ENCODE measurements at places on chromosomes 1 and 21.

DNA sequence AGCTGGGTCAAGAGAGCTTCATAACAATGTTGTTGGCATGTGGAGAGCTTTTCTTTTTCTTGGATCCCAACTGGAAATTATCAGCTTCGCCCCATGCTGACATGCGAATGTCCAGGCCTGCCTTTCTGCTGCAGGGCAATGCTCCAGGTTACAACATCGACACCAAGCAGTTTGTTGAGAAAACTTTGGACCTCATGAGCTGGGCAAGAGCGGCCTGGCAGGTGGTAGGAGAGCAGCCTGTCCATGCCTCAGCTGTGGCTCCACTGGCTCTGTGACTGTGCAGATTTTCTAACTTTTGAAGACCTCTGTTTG is 41.4 kb downstream of the MTARC1 start:
- no peak for DNase-seq

DNA sequence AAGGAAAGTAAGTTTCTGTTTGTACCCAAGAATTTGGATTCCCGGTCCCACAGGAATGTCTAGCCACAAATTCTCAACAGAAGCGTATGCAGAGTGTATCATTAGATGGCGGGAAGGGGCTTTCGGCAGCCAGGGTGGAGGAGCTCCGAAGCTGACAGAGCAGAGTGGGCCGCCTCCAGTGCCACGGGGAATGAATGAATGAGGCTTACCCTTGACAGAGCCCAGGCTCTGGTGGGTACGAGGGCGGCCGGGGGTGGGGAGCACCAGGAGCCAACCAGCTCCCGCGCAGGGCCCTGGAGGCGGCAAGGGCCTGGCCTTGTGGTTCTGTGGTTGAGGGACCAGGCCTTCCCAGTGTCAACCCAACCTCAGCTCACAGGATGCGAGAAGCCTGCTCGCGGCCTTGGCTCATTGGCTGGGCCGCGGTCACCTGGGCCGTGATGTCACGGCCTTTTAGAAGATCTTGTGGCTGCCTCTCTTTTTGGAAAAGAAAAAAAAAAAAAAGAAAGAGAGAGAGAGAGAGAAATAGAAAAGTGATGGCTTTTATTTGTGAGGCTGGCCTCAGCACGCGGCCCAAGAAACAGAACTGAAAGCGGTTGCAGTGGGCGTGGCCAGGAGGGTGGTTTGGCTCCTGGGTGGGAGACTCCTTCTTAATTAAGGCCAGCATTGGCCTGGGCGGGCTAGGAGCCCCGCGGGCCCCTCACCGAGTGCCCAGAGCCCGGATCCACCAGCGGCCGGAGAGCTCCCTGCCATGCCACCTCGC is 34.9 kb upstream of the RUNX3 start:
- DNase-seq = peak; percentile 95

DNA sequence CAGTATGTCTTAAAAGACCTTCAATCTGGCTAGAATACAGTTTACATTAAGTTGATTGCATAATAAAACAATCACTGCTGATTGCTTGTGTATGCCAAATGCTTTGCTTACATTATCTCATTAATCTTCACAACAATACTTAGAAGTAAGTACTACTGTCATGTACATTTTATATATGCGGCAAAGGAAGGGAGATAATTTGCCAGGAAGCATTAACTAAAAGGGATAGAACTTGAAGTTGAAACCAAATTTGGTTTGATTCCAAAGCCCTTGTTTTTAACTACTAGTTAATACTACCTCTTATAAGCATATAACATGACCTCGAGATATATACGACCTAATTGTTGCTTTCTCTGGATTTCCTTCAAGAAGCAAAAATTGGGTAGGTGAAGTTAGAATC is 155.8 kb downstream of the NTMT2 start:
- no peak for DNase-seq

- no peak for DNase-seq
These were observed 7.4 kb downstream of the KCNE1 start for GRCh38 chr21:34504595-34504994.

DNA sequence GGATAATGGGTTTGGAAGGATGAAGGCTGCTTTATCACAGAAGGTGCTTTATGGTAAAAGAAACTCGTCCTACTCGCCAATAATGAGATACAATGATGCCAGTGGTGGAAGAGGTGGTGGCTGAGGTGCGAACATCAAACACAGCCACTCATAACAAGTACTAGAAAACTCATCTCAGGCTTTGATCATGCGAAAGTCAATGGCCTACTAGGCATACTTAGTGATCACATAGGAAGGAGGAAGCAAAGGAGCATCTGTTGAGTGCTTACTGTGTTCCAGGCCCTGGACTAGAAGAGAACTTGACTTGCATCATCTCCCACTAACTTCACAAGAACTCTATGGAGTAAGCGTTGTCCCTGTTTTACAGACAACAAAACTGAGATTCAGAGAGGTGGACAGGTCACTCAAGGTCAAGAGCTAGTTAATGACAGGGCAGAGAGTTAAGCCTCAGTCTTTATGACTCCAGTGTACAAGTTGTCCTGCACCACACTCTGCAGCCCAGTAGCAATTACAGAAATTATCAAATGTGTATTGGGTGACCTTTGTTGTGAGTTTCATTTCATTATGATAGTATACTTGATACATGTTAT is 33.6 kb downstream of the RUNX1 start:
- no peak for DNase-seq

DNA sequence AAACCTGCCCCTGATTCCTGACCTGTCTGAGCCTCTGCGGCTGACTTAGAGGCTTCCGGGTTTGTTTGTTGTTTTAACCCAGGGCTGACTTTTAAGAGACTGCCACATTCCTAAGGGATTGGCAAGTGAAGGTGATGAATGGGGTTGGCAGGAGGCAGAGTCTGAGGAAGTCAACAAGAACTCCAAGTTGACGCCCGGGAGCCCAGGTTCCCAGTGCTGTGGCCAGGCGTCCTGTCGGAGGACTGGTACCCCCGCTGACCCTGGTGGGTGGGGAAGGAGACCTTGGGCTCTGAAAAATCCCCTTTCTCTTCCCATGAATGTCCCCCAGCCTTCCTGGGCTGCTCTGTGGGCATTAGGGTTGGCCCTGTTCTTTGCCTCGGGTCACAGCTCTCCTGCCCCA is 19.7 kb upstream of the EPS8L3 start:
- DNase-seq = no peak

DNA sequence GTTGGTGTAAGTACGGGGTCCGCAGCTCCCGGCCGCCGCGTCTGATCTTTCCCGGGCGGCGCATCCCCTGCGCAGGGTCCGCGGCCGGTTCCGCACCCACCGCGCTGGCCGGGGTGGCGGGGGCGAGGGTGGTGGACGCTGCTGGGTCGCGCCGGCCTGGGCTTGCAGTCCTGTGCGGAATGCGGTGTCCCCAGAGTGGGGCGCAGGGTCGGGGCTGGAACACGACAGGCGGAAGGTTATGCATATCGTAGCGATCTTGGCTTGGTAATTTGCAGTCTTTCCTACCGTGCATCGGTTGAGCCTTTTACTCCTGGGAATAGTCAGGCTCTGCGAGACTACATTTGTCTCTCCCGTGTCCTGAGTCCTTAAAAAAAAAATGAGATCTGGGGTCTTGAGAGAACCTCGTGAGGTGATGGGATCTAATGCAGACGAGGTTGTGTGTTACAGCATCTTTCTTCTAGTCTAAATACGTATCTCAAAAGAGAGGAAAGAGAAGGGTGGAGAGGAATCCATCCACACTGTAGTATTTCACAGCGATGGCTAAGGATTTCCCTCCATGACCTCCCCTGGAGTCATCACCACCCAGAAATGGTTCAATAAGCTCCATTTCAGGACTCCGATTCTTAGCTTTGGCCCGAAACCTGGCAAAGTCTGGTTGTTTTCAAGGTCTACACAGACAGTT is 572 bp downstream of the ATP1B1 start:
- DNase-seq = no peak

DNA sequence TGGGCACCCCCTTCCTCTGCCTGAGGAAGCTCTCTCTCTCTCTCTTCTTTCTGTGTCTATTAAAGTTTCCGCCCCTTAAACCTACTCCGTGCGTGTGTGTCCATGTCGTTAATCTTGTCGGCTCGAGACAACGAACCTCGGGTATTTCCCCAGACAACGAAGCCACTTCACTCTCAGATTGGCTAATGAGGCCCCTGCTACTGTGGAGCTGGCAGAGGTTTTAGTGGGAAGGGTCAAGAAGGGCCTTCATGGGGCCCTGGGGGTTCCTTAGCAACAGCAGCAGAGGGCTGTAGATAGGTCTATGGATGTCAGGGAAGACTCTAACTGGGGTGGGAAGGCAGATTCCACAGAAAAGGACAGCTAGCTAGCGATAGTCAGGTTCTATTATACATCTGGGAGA is 239.8 kb upstream of the RAB4A start:
- no peak for DNase-seq

DNA sequence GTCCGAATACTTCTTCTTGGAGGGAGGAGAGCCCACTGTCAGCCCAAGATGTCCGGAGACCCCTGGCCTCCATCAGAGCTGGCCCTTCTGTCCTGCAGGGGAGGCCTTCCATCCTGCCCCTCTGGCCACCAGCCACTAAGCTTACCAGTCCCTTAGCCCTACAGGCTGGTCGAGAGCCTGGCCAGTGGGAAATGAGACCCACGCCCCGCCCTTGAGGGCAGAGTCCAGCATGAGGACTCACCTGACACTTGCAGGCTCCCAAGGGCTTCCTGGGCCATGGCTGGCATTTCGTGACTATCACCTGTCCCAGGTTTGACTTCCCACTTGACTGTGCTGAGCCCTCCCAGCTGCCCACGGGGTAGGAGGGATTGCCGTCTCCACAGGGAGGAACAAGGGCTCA is 361.8 kb upstream of the VAMP3 start:
- DNase-seq = no peak

DNA sequence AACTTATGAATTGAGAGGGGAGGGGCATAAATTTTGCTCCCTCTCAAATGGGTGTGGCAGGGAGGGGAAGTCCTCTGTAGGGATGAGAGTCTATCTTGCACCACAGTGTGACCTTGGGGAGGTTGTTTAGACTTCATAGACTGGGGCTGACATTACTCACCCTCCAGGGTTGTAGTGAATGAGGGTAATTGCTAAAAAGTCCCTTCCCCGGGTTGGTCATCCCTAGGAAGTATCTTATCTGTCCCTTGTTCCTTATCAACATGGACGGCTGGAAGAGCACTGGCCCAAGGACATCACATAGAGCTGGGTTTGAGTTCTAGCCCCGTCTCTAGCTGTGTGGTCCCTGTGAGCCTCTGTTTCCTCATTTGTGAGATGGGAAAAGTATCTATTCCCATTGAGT is 52.4 kb upstream of the SLC2A1 start:
- DNase-seq = no peak

GRCh38 chr21:42414928-42415769 is 11.4 kb downstream of the UBASH3A start:
- peak; percentile 90 for DNase-seq

- DNase-seq = no peak
These were observed 5.8 kb upstream of the LAMC2 start for GRCh38 chr1:183180218-183180617.

DNA sequence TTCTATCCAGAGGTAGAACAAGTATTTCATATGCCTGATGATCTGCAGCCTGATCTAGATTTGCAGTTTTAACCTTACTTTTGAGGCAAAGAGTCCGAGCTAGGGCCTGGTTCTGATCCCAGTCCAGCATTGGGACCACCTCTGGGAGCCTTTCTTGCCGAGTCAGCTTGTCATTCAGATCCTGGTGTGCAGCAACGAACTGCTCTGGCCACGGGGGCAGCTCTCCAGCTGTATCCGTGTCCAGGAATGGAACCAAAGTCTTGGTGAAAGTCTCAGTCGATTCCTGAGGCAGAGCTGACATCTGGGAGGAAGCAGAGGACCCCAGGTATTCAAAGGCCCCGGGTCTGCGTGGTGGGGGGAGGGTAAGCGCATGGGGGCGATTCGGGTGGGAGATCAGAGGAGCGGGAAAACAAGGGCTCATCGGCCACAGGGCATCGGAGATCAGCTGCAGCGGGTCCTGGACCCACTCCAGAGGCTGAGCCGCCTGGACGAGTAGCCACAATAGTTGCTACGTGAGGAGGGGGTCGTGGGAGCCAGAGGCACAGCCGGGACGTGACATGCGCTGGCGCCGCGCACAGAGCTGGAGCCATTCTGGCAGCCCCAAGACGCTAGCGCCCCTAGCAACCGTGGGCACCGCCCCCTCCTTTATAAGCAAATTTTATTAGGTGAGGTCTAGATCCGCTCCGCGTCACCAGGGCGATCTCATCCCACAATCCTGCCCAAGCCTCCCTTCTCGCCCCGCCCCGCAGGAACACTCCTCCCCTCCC is 32.4 kb upstream of the BSDC1 start:
- no peak for DNase-seq

DNA sequence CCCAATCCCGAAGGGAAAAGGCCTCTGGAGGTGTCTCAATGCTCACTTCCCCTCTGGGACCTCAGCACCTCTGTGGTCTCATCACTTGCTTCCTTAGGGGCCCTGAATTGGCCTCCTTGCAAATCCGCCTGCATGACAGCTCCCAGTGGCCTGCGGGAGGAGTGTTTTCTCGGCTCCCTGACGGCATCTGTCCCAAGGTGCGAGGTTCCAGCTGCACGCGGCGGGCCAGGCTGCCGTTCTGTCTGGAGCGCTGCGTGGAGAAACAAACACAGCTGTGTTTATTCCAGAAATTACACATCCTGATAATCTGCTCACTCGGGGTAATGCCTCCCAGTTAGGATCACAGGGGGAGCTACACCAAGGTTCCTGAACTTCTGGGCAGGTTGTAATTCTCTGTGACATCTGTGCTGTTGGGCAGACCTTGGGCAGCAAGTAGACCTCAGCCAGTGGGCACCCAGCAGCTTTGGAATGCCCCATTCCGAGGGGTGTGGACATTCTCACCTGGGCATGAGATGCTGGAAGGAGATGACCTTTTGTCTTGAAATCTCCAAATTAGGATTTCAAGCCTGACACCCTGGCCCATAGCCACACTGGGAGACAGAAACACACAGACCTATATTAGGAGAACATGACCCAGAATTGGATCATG is 18.2 kb downstream of the EPHB2 start:
- DNase-seq = no peak

GRCh38 chr1:187229496-187229895 is 400.7 kb downstream of the PLA2G4A start:
- no peak for DNase-seq

DNA sequence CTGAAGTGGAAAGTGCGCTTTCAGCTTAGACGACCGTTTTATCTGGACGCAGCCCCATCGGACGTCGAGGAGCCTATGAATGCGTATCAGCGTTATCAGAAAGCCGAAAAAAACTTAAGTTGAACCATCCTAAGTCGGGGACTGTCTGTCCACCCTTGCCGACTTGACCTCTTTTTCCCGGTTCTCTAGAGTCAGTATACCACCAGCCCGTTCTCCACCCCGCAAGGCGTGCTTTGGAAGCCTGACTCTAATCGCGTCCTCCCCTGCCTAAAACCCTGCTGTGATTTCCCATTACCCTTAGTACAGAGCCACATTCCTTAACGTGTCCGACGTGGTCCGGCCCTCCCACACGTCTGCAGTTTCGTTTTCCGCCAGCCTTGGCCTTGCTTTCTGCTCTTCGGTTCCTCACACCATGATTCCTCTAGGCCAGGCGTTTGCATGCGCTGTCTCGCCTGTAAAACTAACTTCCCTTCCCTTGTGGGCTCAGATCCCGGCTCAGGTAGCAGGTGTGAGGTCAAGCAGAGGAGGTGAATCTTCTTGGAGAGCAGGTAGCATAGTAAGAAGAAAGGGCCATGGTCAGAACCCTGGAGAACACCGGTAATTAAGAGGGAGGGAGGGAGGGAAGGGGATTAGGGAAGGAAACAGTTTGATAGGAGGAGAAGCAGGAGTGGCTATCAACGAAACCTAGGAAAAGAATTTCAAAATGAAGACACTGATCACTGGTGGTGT is 865 bp downstream of the ADPRS start:
- peak; percentile 16 for DNase-seq

- DNase-seq = no peak
These were observed 16.2 kb downstream of the CDK18 start for GRCh38 chr1:205520709-205521108.

GRCh38 chr1:200951016-200951415 is 56.3 kb downstream of the INAVA start:
- DNase-seq = no peak
